ENCODE measurements at places on chromosomes 2 and 18. TPM values are rescaled to one million over a fixed set of nuclear protein-coding genes. Genes with fewer than 3 reads are reported as not detected.

GRB14 gene
- not detected for total RNA-seq

GPR39 gene
- not detected for total RNA-seq

DNA sequence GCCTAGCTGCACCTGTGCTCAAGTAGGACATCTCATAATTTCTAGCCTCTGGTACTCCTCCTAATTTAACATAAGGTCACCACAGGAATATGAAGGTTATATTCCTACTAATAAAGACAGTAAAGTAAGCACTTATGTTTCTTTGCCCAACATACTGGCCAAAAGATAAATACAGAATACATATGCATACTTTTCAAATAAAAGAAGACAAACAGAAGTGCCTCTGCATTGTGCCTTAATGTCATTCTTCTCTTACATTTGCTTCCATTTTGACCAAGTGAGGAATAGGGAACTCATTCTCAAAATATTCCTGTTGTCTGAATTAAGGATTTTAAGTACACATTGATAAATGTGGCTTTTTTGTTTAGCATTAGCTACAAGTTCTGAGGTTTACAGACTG is 5.6 kb downstream of the BCL11A start:
- DNase-seq, result no peak

GRCh38 chr18:10321576-10321975 is 132.9 kb upstream of the APCDD1 start:
- DNase-seq, result no peak

All from activated naive CD4-positive, alpha-beta T cell treated with anti-CD3 and anti-CD28 coated beads, Interleukin-2, amount 50 U/mL, for 72 hours (primary cell).